ENCODE measurements at places on chromosomes 3 and 15.

DNA sequence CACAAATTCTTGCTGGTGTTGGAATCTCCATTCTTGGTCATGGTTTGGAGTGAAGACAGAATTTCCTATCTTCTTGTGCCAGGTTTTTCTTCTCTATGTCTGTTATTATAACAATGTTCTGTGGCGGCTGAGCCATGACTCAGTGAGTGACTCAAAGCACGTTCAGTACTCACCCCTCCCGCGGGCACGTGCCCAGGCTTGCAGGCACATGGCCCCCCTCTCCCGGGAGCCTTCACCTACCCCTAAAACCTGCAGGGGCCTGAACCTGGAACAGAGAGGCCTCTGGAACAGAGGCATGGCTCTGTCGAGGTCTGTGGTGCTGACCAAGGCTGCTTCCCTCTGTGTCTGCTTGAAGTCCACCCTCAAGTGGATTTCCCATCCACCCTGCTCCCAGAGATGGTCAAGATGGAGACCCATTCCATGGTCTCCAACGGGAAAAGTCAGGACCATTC lies 27.6 kb downstream of the PLXNB1 start:
- peak; percentile 89 for DNase-seq

GRCh38 chr3:197309528-197310361 lies 11.3 kb upstream of the DLG1 start:
- DNase-seq, result peak; percentile 97

GRCh38 chr3:139182598-139182997 lies 137.9 kb upstream of the PRR23C start:
- DNase-seq, result no peak

GRCh38 chr3:140143367-140144069 lies 208.5 kb downstream of the CLSTN2 start:
- DNase-seq, result no peak
